G401 (cell line): ENCODE measurements at places on chromosomes 2 and 18.

- no peak for DNase-seq
Observed at GRCh38 chr2:153235516-153235915, 243.0 kb downstream of the RPRM start.

- no peak for DNase-seq
Observed at GRCh38 chr2:85254540-85255300, 73.1 kb downstream of the TGOLN2 start.

- no peak for DNase-seq
Observed at GRCh38 chr2:127201452-127201851, 18.6 kb downstream of the CYP27C1 start.

DNA sequence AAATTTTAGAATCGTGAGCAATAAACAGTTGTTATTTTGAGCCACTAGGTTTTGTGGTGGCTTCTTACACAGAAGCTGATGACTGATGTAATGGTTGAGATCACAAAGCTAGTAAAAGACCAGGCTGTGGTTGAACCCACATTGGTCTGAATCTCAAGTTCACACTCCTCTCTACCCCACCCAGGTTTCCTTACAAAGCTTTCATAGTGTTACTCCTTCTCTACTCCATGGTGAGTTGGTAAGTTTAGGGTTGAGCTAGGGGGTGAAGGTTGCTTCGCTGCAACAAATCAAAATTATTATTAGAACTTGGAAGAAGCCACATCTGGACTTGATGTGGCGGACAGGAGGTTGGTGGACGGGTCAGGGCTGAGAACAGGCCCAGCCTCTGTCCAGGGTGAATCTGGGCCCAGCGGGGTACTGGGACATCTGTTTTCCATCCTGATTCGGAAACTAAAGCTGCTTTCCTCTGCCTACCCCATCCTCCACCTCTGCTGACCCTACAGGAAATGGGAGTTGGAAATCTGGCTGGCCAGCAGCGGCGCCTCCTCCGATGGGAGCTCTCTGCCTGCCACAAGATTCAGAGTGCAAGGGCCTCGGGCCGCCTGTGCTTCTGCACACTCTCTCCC, 86.3 kb downstream of the ZFP36L2 start:
- DNase-seq = no peak

GRCh38 chr2:222319586-222320435, 21.0 kb upstream of the PAX3 start:
- DNase-seq = no peak

DNA sequence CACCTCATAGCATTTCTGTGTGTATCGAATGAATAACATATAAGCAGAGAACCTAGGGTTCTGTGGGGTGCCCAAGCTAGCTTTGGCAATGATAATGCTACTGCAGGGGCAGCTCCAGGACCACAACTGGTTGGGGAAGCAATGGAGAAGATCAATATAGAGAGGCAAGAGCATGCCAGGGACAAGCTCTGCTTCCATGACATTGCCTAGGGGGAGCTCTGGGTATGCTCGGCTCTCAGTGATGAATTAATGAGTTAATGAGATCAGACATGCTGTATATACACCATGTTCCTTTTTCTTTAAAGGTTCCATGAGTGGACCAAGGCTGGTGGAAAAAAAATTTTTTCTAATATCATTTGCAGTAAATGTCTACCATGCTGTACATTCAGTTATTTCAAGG, 618.4 kb downstream of the BCL11A start:
- no peak for DNase-seq
